ENCODE measurements at places on chromosomes 1 and 21.

- H3K36me3 ChIP-seq, result no peaks in the 10 kb centered on the region
- no peak overlapping the region for H3K27ac ChIP-seq
- DNase-seq, result no peak
- no peak overlapping the region for H3K4me3 ChIP-seq
- H3K4me1 ChIP-seq, result no peaks in the 10 kb centered on the region
Measured at GRCh38 chr1:242004751-242005495, 6.0 kb upstream of the MAP1LC3C start.

DNA sequence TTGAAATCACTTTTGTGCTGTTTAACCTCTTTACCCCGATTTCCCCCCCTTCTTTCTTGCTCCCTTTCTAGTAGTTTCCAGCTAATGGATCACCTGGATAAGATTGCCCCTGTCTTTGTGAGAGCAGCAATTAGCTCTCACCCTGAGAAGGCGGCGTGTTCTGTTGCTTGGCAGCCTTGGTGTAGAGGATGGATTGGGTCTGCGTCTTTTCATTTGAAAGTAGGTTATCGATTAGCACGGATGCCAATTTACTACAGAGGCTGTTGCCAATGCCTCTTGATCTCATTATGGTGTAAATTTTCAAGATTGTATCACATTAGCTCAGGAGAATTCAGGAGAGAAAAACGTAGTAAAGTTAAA is 26.4 kb downstream of the KIF26B start:
- no peak overlapping the region for H3K4me3 ChIP-seq
- no peak for DNase-seq
- no peak overlapping the region for H3K27ac ChIP-seq

DNA sequence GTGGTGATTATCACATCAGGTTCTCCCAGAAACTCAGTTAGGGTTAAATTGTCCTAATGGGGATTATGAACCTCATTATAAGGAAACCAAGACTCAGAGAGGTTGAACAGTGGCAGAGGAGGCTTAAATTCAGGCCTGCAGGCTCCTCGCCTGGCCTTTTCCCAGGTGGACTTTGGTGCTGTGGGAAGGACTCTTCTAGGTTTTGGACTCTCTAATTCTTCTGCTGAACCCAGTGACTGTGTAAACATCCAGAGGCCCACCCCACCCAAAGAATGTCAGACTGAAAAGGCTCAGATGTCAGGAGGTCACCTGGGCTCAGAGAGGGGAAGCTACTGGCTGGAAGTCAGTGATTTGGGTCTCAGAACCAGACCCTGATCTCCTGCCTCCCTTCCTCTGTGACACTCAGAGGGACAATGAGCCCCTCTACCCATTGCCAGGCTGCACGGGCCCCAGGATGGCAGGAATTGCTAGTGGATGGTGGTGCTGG is 2.5 kb downstream of the ZNF362 start:
- no peak overlapping the region for H3K4me3 ChIP-seq
- DNase-seq, result no peak
- no peaks in the 10 kb centered on the region for H3K27me3 ChIP-seq
- H3K36me3 ChIP-seq, result no peaks in the 10 kb centered on the region
- peaks cover 14% of the 10 kb centered on the region for H3K4me1 ChIP-seq
- no peak overlapping the region for H3K27ac ChIP-seq

GRCh38 chr1:220884109-220884980 is 5.1 kb downstream of the HLX start:
- H3K27me3 ChIP-seq, result peaks cover 12% of the 10 kb centered on the region
- H3K36me3 ChIP-seq, result no peaks in the 10 kb centered on the region
- H3K4me1 ChIP-seq, result no peaks in the 10 kb centered on the region

DNA sequence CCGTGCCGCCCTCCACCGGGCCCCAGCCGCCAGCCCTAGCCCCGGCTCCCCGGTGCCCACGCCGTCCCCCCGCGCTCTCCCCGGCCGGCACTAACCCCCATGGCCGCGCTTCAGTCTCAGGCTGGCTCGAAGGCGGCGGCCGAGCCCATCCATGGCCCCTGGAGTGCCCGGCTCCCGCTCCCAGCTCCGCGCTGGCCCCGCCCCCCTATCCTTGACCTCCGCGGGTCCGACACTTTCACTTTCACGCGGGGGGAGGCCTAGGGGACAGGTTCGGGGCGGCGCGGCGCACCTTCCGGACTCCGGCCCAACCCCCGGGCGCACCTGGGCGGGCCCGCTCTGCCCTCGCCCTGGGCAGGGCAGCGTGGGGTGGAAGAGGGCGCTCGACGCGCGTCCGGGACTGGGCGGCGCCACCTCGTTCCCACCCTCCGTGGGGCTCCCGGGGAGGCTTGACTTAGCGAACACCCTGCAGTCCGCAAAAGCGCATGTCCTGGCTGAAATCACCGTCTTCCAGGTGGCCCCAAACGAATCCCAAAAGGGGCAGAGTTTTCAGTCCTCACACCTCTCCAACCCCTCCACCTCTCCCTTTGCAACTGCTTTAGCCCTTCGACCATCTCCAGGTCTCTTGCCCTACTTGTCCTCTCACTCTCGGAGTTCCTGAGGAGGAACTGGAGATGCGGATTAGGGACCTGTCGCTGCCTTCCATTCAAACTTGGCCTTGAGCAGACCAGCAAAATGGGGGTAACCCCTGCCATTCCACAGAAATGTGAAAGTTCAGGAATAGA is 3.9 kb upstream of the DENND2D start:
- no peaks in the 10 kb centered on the region for H3K36me3 ChIP-seq
- peak overlapping the region; percentile 92 for H3K27ac ChIP-seq
- peak; percentile 67 for DNase-seq
- peak overlapping the region; percentile 65 for H3K4me3 ChIP-seq
- no peaks in the 10 kb centered on the region for H3K27me3 ChIP-seq

DNA sequence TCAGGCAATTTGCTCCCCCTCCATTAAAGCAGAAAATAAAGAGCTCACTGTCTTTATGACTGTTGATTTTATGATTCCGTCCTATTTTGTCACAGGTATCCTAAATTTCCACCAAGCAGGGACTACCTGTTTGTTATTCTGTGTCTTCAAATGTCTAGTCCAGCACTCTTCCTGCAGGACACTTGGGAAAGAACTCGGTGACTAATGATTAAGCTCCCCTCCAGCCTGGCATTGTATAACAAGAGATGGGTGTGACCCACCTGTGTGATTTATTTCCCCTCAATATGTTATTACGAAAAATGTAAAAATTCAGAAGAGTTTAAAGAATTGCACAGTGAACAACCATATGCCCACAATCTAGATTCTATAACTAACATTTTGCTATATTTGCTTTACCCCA is 42.9 kb upstream of the LRRN2 start:
- no peaks in the 10 kb centered on the region for H3K27me3 ChIP-seq
- DNase-seq, result no peak
- H3K4me3 ChIP-seq, result no peak overlapping the region
- H3K4me1 ChIP-seq, result no peaks in the 10 kb centered on the region

- no peaks in the 10 kb centered on the region for H3K36me3 ChIP-seq
- no peak overlapping the region for H3K4me3 ChIP-seq
- no peak for DNase-seq
- no peaks in the 10 kb centered on the region for H3K27me3 ChIP-seq
Measured at GRCh38 chr1:230000493-230001184, 66.4 kb upstream of the GALNT2 start.

DNA sequence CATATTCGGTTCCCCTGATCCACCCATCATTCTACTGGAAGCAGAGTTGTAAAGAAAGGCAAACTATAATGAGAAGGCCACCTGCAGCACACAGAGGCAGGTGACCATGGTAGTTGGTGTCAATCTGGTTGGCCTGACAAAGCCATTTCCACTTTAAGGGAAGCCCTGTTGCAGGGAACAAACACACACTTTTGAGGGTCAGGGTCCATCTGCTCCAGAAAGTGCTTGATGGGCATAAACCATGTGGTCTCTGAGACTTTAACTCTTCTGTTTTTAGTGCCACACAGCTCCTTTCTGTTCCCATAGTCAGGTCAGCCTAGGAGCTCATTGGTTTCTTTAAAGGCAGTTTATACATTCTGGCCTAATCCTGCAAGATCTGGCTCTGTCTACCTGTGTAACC is 17.5 kb upstream of the BOLA1 start:
- H3K27ac ChIP-seq, result no peak overlapping the region
- H3K4me3 ChIP-seq, result no peak overlapping the region
- H3K27me3 ChIP-seq, result no peaks in the 10 kb centered on the region
- no peak for DNase-seq
- peaks cover 13% of the 10 kb centered on the region for H3K4me1 ChIP-seq

DNA sequence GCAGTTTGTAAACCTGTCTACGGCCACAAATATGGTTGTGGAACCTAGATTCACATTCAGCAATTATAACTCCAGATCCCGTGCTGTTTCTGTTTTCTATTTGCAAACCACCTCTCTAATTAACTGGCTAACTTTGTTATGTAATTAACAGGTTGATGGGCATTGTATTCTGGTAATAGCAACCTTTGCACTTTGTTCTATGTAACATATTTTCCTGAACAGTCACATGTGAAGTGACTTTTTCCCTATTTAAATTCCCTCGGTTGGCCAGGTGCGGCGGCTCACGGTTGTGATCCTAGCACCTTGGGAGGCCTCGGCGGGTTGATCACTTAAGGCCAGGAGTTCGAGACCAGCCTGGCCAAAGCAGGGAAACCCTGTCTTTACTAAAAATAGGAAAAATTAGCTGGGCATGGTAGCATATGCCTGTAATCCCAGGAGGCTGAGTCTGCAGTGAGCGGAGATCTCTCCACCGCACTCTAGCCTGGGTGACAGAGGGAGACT is 1.4 kb downstream of the ACADM start:
- no peak overlapping the region for H3K27ac ChIP-seq
- no peak for DNase-seq
- no peaks in the 10 kb centered on the region for H3K27me3 ChIP-seq
- peaks cover 16% of the 10 kb centered on the region for H3K4me1 ChIP-seq

DNA sequence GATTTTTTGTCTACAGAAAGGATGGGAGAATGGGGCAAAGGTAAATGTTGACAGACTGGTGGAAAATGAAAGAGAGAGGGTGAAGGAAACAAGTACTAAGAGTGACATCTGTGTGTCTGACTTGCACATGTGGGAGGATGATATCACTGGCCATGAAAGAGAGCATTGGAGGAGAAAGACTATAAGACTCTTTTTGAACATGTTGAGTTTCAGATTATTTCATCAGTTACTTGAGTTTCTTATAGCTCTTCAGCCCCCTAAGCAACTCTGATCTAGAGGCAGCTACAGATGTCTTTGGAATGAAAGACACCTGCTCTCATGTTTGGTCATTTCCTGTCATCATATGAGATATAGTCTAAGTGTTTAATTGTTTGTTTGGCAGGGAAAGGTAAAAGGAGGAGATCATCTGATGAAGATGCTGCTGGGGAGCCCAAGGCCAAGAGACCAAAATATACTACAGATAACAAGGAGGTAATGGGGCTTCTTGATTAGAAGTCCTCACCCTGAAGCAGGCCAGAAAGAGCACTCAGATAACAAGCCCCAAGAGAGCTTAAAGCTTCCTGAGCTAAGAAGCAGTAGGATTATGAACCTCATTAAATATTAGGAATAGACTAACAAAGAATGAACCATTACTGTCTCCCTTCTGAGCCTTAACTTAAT is 4.5 kb downstream of the POLR3C start:
- no peaks in the 10 kb centered on the region for H3K27me3 ChIP-seq
- peaks cover 67% of the 10 kb centered on the region for H3K36me3 ChIP-seq
- DNase-seq, result no peak
- H3K27ac ChIP-seq, result no peak overlapping the region

DNA sequence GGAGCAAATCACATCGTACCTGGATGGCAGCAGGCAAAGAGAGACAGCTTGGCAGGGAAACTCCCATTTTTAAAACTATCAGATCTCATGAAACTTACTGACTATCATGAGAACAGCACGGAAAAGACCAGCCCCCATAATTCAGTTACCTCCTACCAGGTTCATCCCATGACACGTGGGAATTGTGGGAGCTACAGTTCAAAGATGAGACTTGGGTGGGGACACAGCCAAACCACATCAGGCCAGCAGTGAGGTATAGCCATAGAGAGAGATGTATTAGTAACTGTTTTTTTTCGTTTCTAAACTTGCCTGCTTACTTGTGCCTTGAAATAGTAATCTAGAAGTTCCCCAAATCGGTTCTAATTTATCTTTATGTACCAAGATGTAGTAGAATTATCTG is 48.9 kb downstream of the AK4 start:
- no peaks in the 10 kb centered on the region for H3K4me1 ChIP-seq
- no peaks in the 10 kb centered on the region for H3K36me3 ChIP-seq
- H3K4me3 ChIP-seq, result no peak overlapping the region
- no peaks in the 10 kb centered on the region for H3K27me3 ChIP-seq
- no peak for DNase-seq
- H3K27ac ChIP-seq, result no peak overlapping the region

GRCh38 chr21:35692311-35692710 is 368.0 kb downstream of the SETD4 start:
- no peak for DNase-seq
- H3K36me3 ChIP-seq, result no peaks in the 10 kb centered on the region
- no peak overlapping the region for H3K27ac ChIP-seq
- H3K4me3 ChIP-seq, result no peak overlapping the region

- H3K27me3 ChIP-seq, result no peaks in the 10 kb centered on the region
- DNase-seq, result no peak
- H3K4me3 ChIP-seq, result no peak overlapping the region
- H3K4me1 ChIP-seq, result no peaks in the 10 kb centered on the region
- no peaks in the 10 kb centered on the region for H3K36me3 ChIP-seq
Measured at GRCh38 chr1:44526295-44527073, 121.4 kb downstream of the RNF220 start.

- no peaks in the 10 kb centered on the region for H3K27me3 ChIP-seq
- no peak within 1 kb of the TSS for H3K27ac ChIP-seq
- H3K36me3 ChIP-seq, result no peaks in the 10 kb centered on the region
- no peak for DNase-seq
Measured at GRCh38 chr1:169630006-169630405, at the start of gene SELP. Gene SELP (minus strand): TSS chr1:169630124. CDS start chr1:169630074, 50 bp downstream.

DNA sequence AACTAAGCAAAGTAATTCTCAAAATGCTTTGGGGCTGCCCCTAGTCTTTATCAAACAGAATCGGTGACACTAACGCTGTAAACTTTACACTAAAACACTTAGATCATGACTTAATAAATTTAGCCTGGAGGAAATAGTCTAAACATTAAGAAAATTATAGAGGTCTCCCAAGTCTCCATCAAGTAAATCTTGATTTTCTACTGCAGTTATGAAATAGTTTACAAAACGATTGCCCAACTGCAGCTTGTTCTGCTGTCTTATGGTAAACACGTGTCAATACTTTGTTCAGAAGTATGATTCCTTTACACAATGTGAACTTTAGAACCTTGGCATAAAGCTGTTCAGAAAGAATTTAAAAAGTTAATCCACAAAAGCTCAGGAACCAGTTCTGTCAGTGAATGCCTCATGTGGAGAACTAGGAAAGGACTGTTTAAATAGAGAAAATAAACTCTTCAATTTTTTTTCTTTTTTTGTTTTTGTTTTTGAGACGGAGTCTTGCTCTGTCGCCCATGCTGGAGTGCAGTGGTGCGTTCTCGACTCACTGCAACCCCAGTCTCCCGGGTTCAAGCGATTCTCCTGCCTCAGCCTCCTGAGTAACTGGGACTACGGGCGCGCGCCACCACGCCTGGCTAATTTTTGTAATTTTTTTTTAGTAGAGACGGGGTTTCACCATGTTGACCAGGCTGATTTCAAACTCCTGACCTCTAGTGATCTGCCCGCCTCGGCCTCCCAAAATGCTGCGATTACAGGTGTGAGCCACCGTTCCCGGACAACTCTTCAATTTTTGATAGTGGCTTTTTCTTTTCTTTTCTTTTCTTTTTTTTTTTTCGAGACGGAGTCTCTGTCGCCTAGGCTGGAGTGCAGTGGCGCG is 1.6 kb downstream of the DDI2 start:
- H3K36me3 ChIP-seq, result no peaks in the 10 kb centered on the region
- peaks cover 20% of the 10 kb centered on the region for H3K4me1 ChIP-seq
- H3K27me3 ChIP-seq, result no peaks in the 10 kb centered on the region
- H3K4me3 ChIP-seq, result peak overlapping the region; percentile 82

- no peak overlapping the region for H3K27ac ChIP-seq
- H3K27me3 ChIP-seq, result no peaks in the 10 kb centered on the region
- no peak for DNase-seq
- H3K36me3 ChIP-seq, result peaks cover 15% of the 10 kb centered on the region
Measured at GRCh38 chr1:110348771-110349170, 9.6 kb downstream of the RBM15 start.

Measured in effector memory CD4-positive, alpha-beta T cell (primary cell).